ENCODE measurements at places on chromosomes 13 and 19.

DNA sequence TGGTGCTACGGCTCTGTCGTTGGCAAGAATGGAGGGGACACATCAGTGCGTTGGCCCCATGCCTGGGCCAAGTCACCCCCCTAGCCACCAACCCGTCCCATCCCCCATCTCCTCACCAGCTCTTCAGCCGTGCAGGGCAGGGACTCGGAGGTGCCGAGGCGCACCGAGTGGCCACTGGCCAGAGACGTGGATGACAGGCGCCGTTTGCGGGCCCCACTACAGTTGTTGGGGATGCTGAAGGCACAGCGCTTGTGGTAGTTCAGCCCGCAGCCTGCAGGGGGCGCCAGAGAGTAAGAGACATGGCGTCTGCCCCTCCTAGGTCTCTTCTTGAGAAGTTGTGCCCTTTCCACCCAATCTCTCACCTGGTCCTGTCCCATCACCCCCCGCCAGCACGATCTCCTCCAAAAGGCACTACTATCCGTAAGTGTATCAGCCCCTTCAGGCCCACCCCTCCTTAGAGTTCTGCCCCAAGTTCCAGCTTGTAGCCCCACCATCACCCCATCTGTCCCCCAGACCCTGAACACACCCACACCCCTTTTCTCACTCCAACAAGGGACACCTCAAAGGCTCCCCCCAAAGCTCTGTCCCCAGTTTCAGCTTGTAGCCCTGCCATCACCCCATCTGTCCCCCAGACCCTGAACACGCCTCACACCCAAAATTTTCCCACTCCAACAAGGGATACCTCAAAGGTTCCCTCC is 12.4 kb downstream of the PRKD2 start:
- DNase-seq: peak; percentile 58

- DNase-seq: no peak
These were observed 33.3 kb upstream of the SPATA13 start for GRCh38 chr13:24127116-24127631.

- no peak for DNase-seq
These were observed 10.9 kb downstream of the C13orf46 start for GRCh38 chr13:113962975-113963374.

DNA sequence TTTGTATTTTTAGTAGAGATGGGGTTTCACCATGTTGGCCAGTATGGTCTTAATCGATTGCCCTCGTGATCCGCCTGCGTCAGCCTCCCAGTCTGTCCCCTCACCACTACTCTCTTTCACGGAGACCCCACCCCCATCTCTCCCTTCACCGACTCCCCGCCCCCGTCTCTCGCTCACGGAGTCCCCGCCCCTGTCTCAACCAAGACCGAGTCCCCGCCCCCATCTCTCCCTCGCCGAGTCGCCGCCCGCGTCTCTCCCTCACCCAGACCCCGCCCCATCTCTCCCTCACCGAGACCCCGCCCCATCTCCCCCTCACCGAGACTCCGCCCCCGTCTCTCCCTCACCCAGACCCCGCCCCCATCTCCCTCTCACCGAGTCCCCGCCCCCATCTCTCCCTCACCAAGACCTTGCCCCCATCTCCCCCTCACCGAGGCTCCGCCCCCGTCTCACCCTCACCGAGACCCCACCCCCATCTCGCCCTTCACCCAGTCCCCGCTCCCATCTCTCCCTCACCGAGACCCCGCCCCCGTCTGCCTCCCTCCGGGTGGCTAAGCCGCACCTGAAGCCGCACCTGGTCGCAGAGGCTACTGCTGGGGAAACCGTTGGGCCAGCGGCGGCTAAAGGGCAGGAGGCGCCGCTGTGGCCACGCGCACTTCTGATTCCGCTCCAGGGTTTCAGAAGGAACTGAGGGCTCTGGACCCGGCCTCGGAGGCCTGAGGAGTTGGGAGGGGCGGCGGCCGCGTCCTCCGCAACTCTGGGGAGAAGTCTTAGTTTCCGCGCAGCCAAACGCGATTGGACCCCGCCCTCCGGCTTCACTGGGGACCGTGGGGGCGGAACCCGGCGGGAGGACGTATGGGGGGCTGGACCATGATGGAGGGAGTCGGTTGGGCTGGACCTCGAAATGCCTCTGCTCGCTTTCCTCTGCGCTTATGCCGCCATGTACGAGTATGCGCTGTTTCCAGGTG is 17.1 kb upstream of the ZNF846 start:
- DNase-seq: peak; percentile 99

GRCh38 chr13:66477816-66478215 is 752.3 kb downstream of the PCDH9 start:
- DNase-seq: no peak

GRCh38 chr13:111402441-111402840 is 82.0 kb downstream of the TEX29 start:
- no peak for DNase-seq

- no peak for DNase-seq
These were observed 76.1 kb upstream of the PCDH8 start for GRCh38 chr13:52924289-52925148.

All from ovary (tissue), 10 donors.